HepG2 (cell line): ENCODE measurements at places on chromosomes 12 and 14.

GRCh38 chr12:52190860-52191729 lies 719 bp downstream of the KRT80 start:
- DNase-seq = no peak

GRCh38 chr12:11973396-11973795 lies 97.3 kb upstream of the BCL2L14 start:
- DNase-seq = no peak

DNA sequence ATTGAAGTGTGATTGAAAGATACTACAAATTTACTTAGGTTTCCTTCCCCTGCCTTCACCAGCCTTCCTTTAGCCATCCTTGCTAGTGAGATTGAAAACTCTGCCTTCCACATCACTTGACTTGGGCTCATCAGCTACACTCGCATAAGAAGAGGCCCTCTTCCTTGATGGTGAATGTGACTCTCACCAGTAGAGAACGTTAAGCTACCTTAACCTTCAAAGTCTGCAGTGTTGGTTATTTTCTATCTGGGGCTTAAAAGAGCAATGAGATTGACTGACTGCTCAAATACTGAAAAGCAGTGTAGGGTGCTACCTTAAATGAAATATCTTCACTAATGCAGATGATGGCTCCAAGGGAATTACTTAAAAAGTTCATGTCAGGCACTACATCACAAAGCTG lies 271.8 kb downstream of the EGLN3 start:
- no peak for DNase-seq

DNA sequence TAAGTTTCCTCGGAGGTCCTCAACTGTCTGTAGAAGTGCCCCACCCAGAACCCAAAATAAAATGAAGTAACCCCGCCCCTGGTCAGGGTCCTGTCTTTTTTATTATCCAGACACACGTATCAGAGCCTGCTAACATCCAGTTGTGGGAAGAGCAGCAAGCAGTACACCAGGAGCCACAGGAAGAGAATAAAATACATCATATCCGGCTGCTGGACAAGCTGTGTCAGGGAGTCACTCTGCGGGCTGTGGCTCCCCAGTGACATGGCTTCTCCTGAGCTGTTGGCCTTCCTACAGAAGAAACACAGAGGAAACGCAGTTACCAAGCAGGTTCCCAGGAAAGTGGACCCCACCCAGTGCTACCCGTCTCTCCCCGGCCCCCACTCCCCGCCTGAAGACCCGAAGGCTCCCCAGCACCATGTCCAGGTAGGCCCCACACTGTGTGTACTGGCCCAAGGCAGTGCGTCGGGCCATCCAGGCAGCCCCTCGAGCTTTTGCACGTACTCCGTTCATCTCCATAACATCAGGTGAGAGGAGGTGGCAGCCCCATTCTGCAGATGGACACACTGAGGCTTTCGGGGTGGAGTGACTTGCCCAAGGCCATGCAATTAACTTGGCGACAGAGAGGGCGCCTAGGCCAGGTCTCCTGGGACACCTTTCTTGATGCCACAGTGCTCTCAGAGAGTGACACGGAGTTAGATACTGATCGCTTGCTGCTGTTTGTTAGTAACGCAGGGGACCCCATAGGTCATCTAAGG lies 34.3 kb upstream of the DICER1 start:
- no peak for DNase-seq

- no peak for DNase-seq
These were observed 78.5 kb downstream of the ADGRD1 start for GRCh38 chr12:131032082-131032750.

DNA sequence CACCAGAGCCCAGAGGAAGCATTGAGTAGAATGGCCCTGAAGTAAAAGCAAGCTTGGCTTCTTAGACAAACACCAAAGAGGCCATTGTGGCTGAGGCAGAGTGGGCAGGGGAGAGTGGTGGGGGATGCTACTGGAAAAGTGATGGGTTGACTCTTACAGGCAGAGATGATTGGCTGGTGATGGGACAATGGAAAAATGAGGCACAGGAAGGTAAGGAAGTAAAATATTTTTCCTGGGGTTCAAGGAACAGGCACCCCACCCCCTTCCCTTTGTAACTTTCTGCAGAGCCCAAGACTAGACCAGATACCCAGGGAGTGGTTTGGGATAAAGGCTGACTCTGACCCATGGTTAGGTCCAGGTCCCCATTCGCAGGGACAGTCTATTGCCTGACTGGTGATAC lies 34.9 kb upstream of the COL2A1 start:
- DNase-seq = no peak

DNA sequence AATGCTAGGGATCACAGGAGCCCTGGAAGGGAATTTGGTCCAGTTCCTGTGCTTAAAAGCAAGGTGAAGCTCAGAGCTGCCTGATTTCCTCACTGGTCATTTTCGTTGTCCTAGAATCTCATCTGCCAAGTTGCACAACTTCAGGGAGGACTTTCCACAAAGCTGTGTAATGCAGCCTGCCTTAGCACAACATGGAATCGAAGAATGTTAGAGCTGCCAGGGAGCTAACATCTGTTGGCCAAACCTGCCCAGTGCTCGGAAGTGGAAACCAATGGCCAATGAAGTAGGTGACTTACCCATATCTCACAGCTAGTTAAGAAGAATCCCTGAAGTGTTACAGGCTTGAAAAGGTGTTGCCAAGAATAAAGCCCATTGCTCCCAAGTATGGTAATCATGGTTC lies 79.9 kb upstream of the SSTR1 start:
- no peak for DNase-seq

GRCh38 chr12:16962889-16963288 lies 356.9 kb upstream of the LMO3 start:
- no peak for DNase-seq

GRCh38 chr12:42886160-42886559 lies 296.6 kb upstream of the PRICKLE1 start:
- DNase-seq = no peak

- DNase-seq = peak; percentile 69
These were observed 5.1 kb upstream of the PAPLN start for GRCh38 chr14:73231981-73232851.

DNA sequence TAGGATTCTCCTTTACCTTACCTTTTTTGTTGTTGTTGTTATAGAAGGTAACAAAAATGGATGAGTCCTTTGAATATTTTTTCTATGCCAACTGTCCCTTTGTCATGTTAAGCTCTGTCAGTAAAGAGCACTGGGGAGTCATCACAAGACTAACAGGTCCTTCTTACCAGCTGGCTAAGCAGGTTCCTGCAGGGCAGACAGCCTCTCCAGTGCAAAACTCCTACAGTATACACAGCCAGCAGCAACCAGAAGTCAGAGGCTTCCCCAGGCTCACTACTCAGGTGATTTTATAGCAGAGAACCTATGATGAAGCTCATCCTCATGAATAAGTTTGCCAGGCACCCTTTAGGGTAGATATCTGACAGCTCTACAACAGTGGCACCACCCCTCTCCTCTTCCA lies 271.1 kb downstream of the RERGL start:
- no peak for DNase-seq

- no peak for DNase-seq
These were observed 584 bp downstream of the ACVR1B start for GRCh38 chr12:51951843-51952722.

DNA sequence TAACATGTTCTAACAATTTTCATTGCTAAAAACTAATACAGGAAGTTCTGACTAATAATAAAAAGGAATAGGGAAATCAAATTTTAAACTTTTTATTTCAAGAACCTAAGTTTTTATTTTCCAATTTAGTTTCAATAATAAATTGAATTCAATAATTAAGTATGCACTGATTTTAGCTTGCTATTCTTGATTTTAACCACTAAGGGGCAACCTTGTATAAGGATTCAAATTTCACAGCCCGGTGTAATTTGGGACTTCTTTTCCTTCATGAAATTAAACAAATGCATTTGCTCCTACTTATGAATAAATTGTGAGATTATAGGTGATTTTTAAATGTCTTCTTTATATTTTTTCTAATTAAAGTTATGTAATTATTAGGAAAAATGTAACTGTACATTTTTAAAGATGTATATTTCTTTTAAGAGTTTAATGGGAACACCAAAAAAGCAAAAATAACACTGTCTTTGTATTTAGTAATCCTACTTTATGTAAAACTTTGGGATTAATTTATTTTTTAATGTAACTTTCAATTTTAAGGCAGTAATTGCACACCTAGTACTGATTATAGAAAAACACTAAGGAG lies 241.4 kb upstream of the PDZRN4 start:
- peak; percentile 4 for DNase-seq

- no peak for DNase-seq
These were observed 14.6 kb upstream of the NR4A1 start for GRCh38 chr12:52036587-52037171.

GRCh38 chr12:130920119-130920703 lies 33.5 kb upstream of the ADGRD1 start:
- peak; percentile 74 for DNase-seq

DNA sequence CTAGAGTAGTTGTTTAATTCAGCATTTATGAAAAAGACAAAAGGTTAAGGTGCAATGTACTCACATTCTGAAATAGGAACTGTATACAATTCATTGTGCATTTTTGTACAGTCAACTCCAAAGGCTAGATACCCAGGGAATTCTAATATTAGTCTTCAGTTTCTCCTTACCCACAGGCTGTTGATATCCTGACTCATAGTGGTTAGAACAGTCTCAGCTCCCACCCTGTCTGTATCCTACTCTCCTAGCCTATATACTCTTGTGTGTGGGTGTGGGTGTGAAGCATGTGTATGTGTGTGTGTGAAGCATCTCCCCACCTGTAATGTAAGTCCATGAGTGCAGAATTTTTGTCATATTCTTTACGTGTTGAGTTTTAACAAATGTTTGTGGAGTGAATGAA lies 229.5 kb downstream of the NAV3 start:
- DNase-seq = no peak

- DNase-seq = no peak
These were observed 60.9 kb downstream of the DYRK2 start for GRCh38 chr12:67709367-67709954.

- DNase-seq = no peak
These were observed 124.6 kb downstream of the SINHCAF start for GRCh38 chr12:31201382-31201781.

DNA sequence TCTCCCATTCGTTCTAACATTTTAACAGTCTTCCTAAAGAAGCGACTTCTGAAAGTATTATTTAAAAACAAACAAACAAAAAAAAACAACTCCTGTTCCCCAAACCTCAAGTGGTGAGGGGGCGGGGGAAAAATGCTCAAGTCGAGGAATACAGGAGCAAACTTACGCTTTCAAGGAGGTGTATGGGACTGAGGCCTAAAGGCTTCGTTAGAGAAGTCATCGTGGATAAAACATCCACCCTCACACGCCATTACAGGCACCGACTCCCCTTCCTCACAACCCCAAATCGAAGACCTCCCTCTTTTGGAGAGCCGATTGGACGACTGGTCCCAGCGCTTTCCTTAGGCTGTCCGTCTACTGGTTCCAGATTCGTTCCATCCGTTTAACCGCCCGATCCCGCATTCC lies 693 bp downstream of the CBX5 start:
- no peak for DNase-seq

GRCh38 chr14:72986857-72987256 lies 40.0 kb downstream of the ZFYVE1 start:
- no peak for DNase-seq

DNA sequence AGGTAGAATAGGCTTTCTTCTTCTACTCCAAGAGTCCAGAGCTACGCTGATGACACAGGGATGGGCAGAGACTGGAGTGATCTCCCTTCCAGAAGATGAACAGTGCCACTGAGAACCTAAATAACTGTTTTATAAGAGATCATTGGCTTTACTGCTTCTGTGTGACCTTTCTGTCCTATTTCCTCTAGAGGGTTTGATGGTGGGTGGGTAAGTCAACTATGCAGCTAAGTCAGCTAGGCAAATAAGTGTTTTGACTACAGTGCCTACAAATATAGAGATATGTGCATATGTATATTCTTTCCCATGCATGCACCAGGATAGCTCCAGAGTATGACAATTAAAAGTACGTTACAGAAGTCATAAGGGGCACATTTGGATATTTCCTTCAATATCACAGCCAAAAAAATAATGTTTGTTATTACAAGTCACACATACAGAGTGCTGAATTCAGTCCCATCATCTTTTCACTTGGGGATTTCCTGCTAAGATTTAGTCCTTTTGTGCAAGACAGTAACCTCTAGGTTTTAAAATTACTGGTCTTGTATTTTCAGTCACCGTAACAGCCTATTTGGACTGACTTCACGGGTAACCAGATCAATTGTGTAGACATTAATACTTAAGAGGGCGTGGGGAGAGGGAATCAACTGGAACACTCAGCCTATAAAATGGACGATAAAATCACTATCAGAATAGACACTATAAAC lies 412.6 kb upstream of the SOX5 start:
- DNase-seq = no peak

DNA sequence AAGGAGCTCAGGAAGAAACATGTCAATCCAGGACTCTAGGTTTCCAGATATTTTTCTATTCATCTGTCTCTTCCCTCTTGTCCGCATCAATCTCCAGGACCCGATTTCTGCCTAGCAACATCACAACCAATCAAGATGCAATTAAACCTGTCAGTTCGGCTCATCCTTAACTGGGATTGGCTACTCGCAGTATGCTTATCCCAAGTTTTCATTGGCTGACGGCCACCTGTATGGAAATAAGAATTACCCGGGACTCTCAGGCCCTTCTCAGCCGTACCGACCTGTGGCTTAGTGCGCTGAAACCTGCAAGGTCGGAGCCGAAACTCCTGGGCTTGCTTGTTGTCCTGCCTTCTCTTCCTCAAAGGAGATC lies 20.4 kb upstream of the ATP5MC2 start:
- DNase-seq = peak; percentile 82

DNA sequence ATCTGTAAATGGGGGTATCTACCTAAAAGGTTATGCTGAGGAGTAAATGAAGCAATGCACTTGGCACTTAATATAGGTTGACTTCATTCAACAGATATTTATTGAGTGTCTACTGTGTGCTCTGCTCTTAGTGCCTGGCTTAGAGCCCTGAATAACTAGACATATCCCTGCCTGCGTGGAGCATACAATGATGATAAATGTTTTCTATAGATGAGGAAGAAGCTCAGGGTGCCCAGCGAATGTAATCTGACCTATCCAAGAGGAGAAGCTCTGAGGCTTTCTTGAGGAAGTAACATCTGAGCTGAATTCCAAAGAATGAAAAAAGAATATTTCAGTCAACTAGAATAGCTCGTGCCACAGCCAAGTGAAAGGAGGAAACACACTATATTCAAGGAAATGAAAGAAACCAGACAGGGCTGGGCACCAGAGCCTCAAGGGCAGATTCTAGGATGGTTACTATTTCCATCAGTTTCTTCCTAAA lies 17.9 kb upstream of the HIGD1C start:
- no peak for DNase-seq

DNA sequence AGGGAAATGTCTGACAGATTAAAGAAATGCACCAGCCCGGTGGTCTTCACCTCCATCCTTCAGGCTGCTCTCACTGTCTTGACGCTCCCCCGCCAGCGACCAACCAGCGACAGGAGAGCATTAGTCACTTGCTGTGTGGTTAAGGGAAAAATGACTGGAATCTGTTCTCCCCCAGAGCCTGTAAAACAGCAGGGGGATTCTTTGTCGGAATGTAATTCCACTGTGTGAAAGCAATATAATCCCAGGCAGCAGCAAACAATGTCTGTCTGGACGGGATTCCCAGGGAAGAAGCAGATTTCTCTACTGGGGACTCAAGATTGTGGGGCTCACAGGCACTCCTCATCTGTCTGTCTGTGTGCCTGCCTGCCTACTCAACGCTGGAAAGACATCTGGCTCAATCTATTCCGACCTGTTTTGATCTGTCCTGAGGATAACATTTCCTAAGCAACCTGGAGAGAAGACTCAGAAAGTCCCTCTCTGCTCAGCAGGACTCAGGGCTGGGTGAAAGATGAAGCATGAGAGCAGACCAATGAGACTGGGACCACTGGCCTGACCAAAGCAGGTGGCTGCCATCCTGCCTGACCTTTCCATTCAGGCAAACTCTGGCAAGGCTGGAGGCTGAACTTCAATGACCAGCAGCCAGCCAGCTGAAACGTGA lies 54.6 kb downstream of the NUAK1 start:
- DNase-seq = peak; percentile 29
